ENCODE measurements at places on chromosomes 12 and 14.

GRCh38 chr14:67665868-67666267 lies 8.6 kb downstream of the VTI1B start:
- no peak for DNase-seq

GRCh38 chr12:93315907-93316622 lies 61.7 kb upstream of the NUDT4 start:
- no peak for DNase-seq

DNA sequence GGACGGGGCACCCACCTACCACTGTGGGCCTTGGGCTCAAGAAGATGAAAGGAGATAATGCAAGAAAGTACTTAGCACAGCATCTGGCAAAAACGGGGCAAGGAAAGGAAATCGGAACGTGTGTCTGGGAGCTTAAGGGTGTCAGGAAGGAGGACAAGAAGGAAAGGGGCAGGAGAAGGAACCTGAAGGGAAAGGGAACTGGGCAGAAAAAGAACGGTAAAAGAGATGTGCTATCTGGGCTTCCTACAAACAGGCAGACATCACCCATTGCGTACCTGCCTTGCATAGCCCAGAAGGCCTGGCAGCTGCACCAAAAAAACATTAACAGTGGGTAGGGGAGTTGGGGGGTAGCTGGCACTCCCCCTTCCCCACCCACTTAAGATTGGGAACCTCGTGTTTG lies 958 bp upstream of the REM2 start:
- DNase-seq = no peak

DNA sequence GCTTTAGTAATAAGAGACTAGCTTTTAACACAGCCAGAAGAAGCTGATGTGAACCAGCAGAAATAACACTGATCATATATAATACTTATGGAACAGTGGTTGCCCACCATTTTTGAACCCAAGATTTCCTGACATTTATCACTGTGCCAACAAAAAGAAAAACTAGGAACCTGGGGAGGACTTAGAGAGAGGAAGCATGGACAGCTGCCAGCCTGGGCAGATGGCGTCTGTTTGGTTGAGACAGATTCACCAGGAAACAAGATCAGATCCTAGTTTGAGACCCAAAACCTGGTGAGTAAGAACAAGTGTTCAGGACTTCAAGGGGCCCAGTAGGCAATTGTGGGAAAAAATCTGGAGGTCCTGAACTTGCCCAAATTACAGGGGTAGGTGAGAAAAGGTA lies 95.3 kb downstream of the BICD1 start:
- no peak for DNase-seq

DNA sequence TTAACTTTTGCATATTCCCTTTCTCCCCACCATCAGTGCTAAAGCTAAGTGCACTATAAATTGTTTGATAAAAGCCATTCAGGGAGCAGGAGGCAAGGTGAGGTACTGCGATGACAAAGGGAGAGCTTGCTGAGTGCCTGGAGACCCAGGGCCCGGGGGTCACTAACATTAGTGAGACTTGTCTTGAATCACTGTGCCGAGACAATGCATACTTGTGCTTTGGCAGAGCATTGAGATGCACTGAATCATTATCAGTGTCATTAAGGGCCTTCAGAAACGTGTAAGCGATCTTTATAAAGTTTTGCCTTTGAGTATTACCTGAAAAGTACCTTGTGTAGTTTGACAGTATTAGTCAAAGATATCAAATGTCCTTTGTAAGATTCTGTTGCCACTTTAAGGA lies 447.5 kb downstream of the PCNX1 start:
- no peak for DNase-seq

DNA sequence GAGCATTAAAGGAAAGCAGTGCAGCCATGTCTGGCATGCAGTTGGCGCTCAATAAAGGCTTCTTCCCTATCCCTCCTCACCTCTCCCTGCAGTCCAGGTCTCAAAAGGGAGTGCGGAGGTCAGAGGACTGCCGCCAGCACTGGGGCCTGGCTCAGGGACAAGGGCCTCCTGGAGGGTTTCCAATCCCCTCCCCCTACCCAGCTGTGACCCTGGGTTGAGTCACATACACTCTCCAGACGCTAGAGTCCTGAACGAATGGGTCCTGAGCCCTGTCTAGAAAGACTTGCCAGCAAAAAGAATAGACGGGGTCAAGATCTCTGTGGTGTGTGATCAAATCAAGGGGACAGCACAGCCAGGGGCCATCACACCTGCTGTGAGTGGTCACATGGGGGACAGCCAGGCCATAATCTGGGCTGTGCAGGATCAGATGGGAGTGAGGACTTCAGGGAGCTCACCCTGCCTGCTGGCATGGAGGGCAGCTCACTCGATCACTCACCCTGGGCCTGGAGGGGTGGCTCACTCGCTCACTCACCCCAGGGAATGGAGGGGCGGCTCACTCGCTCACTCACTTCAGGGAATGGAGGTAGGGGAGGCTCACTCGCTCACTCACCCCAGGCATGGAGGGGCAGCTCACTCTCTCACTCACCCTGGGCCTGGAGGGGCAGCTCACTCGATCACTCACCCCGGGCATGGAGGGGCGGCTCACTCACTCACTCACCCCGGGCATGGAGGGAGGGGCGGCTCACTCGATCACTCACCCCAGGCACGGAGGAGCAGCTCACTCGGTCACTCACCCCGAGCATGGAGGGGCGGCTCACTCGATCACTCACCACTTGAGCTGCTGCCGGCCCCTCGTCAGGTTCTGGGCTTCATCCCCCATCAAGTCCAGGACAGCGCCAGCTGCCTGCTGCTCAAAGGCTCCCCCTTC lies 12.8 kb downstream of the CFAP73 start:
- no peak for DNase-seq

DNA sequence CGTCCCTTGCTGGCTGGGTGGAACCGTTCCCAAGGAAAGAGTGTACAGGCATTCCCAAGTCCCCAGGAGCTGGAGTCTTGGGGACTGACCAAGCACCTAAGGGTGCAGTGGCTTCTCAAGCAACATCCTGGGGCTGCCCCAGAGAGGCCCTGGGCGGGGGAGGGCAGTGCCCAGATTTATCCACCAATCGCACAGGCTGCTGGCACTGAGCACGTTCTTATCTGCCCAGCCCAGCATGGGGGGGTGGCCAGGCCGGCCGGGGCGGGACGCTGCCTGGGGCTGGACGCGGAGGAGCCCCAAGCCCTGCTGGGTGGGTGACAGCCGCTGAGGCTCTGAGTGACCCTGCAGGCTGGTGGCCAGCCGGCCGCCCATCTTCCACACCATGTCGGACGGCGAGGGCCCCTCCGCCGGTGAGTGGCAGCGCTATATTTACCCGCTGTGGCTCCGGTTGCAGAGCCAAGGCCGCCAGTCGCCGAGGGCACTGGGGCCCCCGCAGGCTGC lies 53.4 kb downstream of the CYP46A1 start:
- DNase-seq = no peak

DNA sequence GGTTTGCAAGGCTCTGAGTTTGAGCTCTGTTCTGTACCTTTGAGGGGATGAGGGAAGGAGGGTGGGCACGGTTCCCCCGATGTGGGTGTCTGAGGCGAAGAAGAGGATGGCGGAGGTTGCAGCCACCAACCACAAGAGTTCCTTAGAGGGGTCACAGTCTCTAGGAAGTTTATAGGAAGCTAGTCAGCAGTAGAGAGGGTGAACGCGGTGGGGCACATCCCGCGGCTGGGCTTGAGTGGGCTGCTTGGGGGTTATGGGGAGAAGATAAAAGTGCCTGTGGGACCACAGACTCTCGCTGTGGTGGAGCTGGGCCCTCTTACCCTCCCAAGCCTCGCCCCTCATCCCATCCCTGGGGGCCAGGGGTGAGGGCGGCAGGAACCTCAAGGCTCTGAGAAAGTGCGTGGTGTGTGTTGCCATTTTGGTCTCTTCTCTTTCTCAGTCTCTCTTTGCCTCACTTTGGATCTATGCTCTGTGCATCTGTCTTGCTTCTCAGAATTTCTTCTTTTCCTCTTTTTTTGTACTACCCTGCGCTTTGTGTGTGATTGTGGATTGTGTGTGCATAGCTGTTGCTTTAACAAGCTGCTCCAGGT lies 2.7 kb downstream of the CD4 start:
- DNase-seq = no peak

Measured in stimulated activated CD4-positive, alpha-beta T cell treated with anti-CD3 and anti-CD28 coated beads, TNF-alpha, amount 100 ng/mL, for 4 hours (primary cell).